ENCODE measurements at places on chromosomes 5 and 9.

DNA sequence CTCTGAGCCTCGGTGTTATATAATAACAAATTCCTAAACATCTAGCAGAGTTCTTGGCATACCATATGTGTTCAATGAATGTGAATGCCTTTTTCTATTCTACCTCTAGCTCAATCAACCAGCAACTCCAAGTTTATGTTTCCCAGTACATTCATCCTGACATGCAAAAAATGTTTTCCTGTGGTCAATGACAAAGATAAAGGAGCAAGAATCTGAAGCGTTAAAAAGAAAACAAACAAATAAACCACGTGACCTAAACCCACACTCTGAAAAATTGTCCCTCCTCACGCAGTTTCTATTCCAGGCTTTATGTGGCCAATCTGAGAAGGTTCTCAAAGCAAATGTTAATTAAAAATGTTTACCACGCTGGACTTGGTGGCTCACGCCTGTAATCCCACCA is 18.0 kb downstream of the KLF4 start:
- no peak for ATAC-seq

- no peak for ATAC-seq
Measured at GRCh38 chr5:27312291-27312893, 274.0 kb upstream of the CDH9 start.

DNA sequence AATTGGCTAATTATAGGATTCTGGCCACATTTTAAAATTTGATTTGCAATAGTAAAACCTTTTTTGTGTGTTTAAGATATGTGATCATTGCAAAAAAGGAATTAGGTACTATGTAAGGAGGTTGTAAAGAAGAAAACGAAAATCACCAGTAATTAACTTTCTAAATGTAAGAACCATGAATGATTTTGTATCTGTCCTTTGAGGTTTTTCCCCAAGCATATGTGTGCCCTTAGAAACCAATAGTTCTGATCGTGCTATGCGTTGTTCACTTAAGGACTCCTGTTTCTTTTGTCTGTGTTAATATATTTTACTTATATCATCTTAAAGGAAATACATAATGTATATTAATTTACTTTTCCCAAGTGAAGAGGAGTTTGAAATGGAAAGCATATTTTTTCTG is 410.2 kb downstream of the PSAT1 start:
- ATAC-seq = no peak

- ATAC-seq = no peak
Measured at GRCh38 chr9:121881920-121882500, 211.1 kb downstream of the TTLL11 start.

- ATAC-seq = no peak
Measured at GRCh38 chr5:143601917-143602333, 198.4 kb upstream of the NR3C1 start.

GRCh38 chr5:107365320-107366109 is 305.2 kb downstream of the EFNA5 start:
- ATAC-seq = no peak

DNA sequence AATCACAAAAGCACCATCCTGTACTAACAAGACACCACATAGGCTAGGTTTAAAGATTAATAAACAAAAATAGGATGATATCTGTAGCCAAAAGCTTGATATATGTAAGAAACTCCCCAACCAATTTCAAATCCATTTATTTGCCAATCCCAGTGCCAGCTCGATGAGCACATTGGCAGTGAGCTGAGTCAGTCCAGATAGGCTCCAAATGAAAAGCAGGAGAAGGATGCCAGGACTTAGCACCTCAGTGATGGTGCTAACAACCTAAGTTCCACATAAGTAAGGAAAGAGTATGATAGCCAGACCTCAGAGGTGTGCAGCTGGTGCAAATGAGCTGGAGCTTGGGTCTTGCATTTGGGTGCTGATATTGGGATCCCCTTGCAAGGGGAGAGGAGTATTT is 158.1 kb downstream of the SIL1 start:
- ATAC-seq = no peak

DNA sequence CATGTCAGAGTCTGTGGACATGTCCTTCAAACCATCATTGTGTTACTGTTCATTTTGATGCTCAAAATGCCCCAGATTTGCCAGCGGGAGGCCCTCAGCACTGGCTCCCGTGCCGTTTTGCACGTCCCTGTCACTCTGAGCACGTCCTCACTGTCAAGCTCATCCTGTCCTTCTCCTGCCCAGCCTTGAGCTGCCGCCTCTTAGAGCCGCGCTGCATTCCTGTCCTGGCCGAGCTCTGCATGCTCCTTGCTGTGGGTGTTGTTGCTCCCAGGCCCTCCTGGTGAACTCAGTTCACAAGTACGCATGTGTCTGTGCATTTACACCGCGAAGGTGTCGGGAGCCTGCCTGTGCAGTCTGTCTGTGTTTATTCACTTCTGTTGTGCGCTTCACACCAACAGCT is 62.2 kb downstream of the WNK2 start:
- ATAC-seq = no peak

GRCh38 chr9:116891424-116891823 is 204.3 kb downstream of the TRIM32 start:
- ATAC-seq = no peak

GRCh38 chr5:64918083-64918482 is 149.4 kb downstream of the CWC27 start:
- no peak for ATAC-seq

GRCh38 chr5:58354827-58355226 is 105.1 kb downstream of the PLK2 start:
- no peak for ATAC-seq

- no peak for ATAC-seq
Measured at GRCh38 chr9:2764353-2764752, 47.0 kb downstream of the KCNV2 start.

DNA sequence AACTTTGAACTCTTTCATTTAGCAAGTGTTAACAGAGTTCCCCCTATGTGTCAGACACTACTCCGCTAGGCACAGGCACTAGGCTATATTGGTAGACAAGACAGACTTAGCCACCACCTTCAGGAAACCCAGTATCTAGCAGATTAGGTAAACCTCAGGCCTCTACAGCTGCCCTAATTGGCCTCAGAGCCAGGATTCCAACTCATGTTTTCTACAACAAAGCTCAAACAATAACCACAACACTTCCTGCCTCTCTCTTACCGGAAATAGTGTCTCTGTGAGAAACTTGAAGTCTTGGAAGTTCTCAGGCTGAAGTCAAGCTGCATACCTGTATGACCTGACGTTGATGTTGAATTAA is 116.6 kb upstream of the SLC44A1 start:
- ATAC-seq = no peak

GRCh38 chr5:63085561-63085960 is 506.9 kb downstream of the LRRC70 start:
- ATAC-seq = no peak

DNA sequence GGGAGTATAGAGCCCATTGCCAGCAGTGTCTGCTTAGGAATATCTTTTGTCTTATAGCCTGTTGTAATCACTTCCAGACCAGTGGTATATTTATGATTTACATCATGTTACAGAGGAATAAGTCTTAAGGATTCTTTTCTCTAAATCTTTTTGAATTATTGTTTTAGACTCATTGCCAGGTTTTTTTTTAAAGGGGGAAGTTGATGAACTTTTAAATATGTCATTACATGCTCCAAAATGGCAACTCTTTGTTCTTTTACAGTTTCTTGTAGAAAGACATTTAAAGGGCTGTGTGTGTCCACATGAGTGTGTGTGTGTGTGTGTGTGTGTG is 59.4 kb upstream of the NFIB start:
- ATAC-seq = no peak

- ATAC-seq = peak; percentile 80
Measured at GRCh38 chr5:134184155-134185135, 7.7 kb upstream of the SKP1 start.

DNA sequence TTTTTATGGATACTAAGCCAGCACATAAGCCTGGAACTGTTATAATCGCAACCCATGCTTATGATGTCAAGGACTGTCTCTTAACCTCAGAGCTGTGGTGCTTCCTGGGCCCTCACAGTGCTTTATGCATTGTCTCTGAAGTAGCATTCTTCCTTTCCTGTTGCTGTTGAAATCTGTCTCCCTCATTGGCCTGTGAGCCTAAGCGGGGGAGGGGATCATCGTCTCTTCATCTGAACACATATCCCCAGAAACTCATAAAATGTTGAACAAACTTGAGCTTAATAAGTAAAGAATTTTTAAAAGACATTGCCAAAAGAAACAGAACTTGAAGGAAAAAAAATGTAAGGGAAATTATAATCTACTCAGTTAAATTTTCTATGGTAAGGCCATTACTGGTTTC is 80.3 kb downstream of the SGCD start:
- ATAC-seq = no peak

- peak; percentile 53 for ATAC-seq
Measured at GRCh38 chr5:179732918-179733771, 523 bp downstream of the MAML1 start.

- no peak for ATAC-seq
Measured at GRCh38 chr9:73199886-73200285, 48.2 kb downstream of the ANXA1 start.

DNA sequence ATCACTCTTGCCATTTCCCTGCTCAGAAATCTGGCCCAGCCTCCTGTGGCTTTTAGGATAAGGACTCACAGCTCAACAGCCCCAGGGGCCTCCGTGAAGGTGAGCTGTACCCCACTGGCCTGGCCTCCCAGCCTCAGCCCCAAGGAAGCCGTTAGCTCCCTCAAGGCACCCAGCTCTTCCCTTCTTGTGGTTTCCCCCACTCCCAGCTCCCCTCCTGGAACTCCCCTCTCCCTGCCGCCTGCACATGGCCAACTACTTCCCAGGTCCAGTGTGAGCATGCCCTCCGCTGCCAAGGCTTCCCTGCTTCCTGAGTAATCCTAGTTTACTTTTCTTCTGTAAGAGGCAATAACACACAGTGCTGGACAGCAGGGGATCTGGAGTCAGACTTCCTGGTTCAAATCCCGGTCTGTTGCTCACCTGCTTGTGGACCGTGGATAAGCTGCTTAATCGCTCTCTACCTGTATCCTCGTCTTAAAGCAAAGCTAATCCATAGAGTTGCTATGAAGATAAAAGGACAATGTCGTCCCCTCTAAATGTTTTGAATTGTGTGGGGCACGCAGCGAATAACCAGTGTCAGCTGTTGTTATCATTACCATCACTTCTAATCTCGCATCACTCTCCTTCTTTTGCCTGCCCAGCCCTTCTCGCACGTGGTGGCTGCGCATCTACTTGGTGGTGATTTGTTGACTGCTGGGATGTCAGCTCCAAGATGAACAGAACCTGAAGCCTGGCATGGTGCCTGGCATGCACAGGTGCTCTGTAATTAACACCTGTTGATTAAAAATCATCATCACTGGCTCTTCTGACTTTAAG is 86.6 kb downstream of the C5orf15 start:
- ATAC-seq = no peak

DNA sequence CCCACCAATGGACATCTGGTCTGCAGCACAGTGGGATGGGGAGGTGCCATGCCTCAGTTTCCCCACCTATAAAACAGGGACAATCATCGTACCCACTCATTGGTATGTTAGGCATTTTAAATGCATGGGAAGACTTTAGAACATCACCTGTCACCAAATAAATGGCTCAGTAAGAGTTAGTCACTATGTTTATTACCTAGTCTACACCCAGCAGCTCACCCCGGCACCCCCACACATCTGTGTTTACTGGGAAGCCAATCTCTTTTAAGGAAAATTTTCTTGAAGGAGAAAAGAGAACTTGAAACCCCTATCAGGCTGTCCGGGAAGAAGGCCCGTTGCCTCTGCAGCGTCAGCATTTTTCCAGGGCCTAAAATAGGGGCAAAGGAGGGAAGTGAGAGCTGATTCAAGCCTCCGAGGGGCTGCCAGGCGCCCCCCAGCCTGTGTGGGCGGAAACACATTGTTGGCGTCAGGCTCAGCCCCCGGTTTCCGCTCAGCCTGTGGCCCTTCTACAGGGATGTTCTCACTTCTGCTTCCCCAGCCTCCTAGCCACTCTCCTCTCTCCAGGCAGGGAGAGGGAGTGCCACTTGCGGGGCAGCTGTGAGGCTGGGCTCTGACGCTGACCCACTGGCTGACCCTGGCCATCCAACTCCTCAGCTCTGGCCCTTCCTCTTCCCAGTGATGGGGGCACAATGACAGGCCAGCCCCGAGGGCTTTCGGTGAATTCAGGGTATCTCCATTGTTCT is 4.6 kb downstream of the CSF1R start:
- peak; percentile 68 for ATAC-seq

- no peak for ATAC-seq
Measured at GRCh38 chr9:118711843-118712242, 657.4 kb downstream of the BRINP1 start.

- ATAC-seq = no peak
Measured at GRCh38 chr9:135714242-135715055, 12.5 kb downstream of the KCNT1 start.

DNA sequence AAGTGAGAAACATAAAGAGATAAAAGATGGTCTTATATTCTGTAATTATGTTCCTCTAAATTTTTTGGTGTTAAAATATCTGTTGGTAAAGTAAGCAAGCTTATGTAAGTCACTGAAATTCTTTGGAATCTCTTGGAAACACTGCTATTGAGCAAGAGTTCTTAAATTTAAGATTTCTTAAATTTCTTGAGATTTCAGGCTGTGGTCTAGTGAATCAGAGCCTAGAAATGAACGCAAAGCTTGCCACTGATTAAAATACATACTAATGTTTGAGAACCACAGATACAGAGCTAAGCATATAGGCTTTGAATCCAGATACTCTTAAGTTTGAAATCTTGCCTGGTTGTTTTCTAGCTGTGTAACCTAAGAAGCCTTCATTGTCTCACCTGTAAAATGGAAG is 133.4 kb downstream of the TRPM3 start:
- ATAC-seq = no peak

GRCh38 chr5:75716715-75717081 is 539 bp downstream of the POC5 start:
- no peak for ATAC-seq

DNA sequence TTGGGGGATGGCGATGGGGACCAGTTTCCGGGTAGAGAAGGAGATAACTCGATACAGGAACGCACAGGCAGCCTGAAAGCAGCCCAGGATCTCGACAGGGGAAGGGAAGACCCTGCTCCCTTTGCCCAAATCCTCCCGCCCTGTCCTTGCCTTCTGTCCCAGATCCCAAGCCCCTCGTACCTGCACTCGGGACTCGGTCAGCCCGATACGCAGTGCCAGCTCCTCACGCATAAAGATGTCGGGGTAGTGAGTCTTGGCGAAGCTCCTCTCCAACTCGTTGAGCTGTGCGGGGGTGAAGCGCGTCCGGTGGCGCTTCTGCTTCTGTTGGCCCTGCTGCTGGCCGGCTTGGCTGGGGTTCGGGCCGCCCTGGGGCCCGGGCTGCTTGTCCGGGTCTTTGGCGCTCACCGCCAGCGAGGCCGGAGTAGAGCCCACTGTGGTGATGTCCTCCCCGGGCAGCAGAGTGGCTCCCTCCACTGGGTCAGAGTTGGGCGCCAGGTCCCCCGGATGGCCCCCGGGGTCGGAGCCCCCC is 1.8 kb downstream of the OTP start:
- ATAC-seq = peak; percentile 34

DNA sequence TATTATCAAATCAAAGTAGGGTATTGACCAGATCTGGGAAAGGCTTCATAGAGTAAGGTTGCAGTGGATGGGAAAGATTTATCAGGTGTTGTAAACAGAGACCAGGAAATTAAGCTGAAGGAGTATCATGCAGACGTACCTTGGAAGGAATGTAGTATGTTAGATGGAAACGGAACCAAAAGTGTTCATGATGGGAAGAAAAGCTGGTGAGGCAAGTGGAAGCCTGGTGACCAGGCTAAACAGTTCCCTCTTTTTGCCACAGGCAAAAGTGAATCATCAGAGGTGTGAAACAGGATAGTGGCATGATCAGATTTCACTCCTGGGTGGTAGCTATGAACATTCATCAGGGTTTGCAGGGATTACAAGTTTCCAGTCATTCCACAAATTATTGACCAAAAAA is 780.1 kb upstream of the DMAC1 start:
- no peak for ATAC-seq

GRCh38 chr5:32785611-32786254 is 74.6 kb downstream of the NPR3 start:
- no peak for ATAC-seq

GRCh38 chr5:66704790-66705425 is 108.7 kb downstream of the MAST4 start:
- no peak for ATAC-seq

Data from gastroesophageal sphincter (tissue), 4 donors.